NCI-H1930 (cell line): ENCODE measurements at places on chromosomes 5 and 9.

DNA sequence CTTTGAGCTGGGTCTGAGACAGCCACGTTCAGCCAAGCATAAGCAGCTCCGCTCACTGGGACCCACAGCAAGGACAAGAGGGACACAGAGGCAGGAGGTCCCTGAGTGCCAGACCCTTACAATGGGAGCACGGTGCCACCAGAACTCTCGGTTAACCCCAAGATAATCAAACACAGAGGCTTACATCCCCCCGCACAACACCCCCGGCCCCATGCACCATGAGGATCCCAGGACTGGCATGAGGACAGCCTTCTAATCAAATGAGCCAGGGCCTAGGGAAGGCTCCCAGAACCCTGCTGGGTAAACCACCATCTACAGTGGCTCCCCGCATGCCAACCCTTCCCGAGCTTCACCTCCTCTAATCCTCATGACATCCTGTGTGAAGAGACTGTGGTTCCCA, 7.4 kb downstream of the GFPT2 start:
- no peak for DNase-seq

DNA sequence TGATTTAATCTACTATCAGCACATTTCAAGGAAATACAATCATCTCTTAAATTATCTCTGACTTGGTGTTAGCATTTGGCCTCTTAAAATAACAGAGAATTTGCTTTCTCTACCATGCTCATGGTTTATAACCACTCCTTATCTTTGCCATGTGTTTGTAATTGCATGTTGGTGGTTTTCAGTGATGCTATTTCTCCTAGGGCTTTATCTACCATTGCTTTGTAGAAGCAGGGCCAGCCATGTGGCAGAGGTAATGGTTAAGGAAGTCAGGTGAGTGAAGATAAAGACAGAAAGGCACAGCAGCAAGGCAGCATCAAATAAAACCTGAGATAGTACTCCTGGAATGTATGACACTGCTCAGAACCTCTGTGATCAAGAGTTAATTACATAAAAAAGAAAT, 206.2 kb downstream of the FER start:
- DNase-seq, result no peak

DNA sequence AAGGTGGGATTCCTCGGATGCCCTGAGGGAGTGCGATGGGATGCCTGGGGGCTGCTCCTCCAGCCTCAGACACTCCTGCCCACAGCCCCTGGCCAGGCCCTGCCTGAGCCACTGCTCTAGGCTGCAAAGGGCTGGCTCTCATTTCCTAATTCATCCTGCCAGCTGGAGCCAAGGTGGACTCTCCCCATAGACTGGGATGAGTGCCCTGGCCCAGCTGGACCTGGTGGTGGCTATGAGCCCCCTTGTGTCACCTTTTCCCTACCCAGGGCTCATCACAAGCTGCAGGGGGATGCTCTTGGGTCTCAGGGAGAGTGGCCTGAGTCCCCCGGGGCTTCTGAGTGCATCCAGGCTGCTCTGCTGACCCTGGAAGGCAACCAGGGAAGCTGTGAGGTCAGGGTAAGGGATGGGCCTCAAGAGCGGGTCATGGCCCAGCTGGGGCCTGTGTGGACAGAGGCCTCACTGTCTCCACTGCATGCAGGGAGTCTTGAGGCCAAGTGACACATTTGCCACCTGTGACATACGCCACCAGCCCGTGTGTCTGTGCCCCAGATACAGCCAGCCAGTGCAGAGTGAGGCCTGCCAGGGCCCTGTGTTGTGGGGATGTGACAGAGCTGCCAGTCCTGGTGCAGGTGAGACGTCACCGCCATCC, 102.7 kb upstream of the IER5L start:
- DNase-seq, result no peak

DNA sequence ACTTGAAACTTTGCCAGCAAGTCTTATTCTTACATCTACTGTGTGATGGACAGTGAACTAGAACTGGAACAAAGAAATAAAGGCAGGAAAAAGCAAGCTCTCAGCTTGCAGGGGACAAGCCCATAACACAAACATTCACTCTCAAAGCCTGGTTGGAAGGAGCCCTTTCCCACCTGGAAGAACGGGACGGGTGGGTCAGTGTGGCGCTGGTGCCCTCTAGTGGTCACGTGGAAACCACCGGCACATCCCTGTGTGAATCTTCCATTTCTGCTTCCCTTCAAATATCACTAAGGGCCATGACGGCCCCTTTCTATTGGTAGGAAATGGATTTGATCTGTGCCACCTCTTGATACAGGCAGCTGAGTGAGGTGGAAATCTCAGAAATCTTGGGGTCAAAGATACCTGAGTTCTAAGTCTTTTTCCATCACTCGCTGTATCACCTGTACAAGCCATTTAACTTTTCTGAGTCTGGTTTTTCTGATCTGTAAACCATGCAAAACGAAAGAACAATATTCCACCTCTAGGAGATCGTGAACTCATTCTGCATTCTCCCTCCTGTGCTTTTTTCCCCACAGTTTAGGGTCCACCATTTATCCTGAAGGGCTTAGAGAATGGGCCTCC, 211.6 kb downstream of the MSX2 start:
- DNase-seq, result no peak

DNA sequence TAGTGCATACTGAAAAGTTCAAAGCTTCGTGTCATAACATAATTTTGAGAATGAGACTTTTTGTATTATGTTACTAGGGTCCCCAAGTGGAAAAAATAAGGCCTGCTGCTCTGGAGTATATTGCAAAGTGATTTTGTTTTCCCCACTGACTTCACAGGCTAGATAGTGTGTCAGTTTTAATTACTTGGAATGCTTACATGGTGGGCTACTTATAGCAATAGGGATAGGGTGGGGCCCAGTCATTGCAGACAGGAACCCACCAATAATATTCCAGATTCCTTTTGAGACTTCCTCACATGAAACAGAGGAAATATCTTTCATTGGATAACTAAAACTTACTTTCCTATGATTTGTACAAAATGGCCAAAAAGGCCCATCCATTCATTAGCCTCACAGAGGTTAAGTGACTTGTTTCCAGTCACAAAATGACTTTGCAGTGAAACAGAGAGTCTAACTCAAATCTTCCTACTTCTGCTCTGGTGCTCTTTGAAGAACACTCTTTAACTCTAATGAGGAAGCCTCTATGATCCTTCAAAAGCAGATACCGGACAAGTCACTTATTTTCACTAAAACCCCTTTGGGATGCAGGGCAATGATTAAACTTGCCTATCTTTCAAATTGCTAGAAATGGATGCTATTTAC, 16.2 kb upstream of the MEF2C start:
- DNase-seq, result no peak
